ENCODE measurements at places on chromosomes 4 and X.

- no peak for DNase-seq
Measured at GRCh38 chrX:11100281-11101035, 10.7 kb upstream of the HCCS start.

DNA sequence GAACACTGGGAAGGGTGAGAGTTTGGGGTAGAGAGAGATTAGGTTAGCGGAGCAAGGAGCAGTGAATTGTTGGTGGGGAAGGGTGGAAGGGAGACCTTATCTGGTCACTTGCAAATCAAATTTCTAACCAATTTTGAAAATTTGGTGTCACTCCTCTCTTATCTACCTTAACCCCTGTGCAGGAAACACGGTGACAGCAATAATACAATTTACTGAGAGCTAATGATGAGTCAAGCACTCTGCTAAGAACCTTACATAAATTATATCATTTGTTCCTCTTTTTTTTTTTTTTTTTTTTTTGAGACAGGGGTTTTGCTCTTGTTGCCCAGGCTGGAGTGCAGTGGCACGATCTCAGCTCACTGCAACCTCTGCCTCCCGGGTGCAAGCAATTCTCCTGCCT is 116.4 kb downstream of the C4orf51 start:
- no peak for DNase-seq

DNA sequence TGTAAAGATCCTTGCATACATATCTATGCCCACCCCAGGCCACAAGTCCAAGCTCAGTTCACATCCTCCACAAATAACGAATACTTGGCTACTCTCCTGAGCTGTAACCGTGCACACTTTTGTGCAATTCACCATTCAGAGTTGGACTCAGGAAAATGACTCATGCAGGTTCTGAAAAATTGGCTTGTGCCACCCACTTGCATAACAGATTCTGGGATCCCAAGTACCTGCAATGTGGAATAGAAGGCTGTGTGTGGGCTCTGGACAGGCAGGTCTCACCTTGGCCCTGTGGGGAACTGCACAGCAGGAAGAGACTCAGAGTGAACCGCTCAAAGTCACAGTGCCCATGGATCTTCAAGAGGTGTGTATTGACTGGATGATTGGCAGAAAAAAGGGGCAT is 502.7 kb downstream of the PACRGL start:
- no peak for DNase-seq

GRCh38 chr4:176742211-176742610 is 50.5 kb downstream of the VEGFC start:
- DNase-seq, result no peak

GRCh38 chr4:128394778-128395177 is 107.2 kb upstream of the PGRMC2 start:
- no peak for DNase-seq

GRCh38 chrX:154991039-154991438 is 31.5 kb downstream of the F8 start:
- no peak for DNase-seq

DNA sequence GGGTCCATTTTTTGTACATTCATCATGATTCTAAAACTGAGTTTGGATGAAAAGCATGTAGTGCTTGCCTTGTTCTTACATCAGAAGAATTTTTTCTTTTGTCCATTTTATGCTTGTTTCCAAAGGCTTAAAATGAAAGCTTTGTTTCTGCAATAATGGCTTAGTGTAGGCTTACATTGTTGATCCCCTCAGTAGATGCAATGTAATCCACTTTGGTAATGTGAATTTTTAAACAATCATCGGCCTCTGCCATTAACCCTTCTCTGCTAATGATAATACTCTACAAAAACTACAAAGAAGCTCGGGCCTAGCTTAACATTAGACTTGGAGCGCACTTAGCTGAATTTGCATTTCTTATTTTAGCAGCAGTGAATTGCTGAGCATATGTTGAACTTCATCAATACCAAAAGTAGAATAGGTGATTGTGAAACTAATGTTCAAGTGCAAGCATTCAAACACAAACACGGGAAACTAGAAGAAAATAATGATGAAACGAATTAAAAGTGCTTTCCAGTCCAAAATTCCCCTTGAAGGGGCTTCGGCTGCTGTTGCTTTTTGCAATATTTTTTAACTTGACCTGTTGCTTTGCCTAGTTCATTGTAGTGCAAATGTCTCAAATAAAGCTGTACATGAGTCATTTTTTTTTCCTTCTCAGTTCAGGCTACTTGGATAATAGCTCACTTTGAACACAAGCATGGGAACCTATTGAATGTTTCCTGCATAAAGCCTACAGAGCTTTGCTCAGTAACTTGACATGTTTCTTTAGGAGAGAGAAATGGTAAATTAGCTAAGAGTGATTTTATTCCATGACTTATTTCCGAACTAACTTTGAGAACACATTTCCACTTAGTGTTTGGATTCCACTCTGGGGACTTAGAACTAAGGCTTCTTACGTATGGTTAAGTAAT is 66.5 kb downstream of the SLIT2 start:
- DNase-seq, result no peak

DNA sequence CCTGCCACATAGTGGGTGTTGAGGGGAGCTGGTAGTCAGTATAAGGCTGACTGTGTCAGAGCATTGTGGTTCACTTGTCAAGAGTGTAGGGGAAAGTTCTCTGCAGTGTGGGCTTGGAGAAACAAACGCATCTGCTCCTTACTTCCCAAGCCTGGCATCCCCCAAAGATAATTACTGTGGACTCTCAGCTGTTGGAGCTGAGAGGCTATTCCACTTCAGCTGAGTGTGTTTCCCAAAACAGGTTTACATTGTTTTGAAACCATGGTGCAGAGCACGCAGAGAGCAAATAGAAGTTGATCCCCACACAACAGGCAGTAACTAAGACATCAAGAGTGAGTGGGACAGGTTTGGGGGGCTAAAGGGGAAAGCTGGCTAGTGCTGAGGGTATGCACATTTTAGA is 181.0 kb upstream of the EOLA2 start:
- no peak for DNase-seq

DNA sequence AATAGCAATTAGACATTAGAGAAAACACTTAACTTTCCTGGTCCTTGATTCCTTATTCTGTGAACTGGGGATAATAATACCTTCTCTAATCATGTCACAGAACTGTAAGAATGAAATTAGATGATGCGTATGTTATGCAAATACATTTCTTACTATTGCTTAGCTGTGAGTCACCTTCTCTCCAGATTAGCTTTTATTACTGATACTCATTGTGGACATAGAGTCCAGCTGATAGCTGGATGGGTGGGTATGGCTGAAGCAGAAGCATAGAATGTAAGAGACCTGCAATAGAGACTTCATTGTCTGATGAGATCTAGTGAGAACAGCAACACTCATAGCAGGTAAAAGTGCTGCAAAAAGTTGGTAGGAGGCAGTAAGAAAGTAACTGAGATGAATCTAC is 437.2 kb upstream of the ZFP42 start:
- DNase-seq, result no peak

DNA sequence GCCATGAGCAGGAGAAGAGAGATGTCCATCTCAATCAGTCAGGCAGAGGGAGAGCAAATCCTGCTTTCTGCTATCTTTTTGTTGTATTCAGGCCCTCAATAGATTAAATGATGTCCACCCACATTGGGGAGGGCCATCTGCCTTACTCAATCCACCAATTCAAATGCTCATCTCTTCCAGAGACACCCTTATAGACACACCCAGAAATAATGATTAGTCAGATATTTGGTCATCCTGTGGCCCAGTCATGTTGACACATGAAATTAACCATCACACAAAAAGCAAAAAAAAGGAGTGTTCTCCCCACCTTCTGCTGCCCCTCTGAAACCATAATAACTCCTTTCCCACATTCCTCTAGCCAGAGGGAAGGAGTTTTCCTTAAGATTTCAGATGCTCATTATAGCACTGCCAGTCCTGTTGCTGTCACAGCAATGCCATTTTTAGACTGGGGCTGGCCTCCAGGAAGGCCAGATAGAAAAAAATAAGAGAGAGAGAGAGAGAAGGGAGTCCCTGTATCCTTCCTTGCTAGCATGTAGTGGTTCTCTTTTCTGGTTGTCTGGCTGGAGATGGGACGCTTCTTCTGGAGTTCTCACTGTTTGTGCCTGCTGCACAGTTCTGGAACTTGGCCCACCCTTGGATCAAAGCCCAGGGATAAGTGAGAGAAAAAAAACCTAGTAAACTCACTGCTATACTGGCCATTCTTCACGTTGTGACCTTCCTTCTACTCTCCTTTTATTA is 177.7 kb downstream of the RBM46 start:
- no peak for DNase-seq

DNA sequence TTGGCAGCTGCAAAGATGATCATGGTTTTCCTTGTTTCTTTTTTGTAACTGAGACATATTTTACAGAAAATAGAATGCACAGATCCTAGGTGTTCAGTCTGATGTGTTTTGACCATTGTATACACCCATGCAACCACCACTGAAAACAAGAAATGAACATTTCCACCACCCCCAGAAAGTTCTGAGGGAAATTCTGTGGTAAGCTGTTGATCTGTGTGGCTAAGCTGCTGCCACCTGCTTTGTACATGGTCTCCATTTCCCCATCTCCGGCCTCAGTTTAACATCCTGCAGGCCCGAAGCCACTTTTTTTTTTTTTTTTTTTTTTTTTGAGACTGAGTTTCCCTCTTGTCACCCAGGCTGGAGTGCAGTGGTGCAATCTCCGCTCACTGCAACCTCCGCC is 65.3 kb downstream of the NYX start:
- DNase-seq, result no peak

DNA sequence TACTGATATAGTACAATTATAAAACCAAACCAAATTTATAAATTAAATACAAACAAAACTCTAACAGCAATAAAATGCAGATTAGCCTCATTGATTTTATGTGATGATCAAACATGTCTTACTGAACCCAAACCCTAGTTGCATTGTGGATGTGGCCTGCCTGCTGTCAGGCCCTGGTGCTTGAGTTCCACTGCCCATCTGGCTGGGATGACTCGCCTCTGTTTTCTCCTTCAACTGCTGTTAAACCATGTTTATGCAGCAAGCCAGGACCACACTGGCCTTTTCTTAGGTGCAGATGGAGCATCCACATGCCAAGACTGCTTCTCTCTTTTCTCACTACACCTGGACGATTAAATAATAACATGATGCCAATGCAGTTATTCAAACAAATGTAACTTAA is 22.6 kb downstream of the NAP1L5 start:
- DNase-seq, result no peak

Data from activated CD8-positive, alpha-beta memory T cell treated with anti-CD3 and anti-CD28 coated beads for 1 hour (primary cell).